ENCODE measurements at places on chromosomes 3 and 15.

- DNase-seq, result peak; percentile 34
These were observed 41.2 kb upstream of the UBE2Q2 start for GRCh38 chr15:75801859-75802593.

GRCh38 chr3:112773864-112774263, 72.8 kb downstream of the CD200R1L start:
- DNase-seq, result no peak

DNA sequence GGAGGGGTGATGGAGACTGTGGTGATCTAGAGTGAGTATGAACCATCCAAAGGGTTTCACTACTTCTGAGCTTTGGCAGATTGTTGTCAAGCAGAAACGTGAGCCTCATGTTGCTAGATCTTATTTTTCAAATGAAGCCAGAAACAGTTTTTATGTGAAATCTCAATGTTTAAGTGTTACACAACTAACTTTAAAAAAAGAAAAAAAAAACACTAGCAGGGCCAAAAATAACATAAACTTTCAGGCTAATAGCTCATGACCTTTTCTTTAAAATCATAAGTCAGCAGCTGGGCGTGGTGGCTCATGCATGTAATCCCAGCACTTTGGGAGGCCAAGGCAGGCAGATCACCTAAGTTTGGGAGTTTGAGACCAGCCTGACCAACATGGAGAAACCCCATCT, 2.1 kb upstream of the HTR3D start:
- DNase-seq, result no peak

DNA sequence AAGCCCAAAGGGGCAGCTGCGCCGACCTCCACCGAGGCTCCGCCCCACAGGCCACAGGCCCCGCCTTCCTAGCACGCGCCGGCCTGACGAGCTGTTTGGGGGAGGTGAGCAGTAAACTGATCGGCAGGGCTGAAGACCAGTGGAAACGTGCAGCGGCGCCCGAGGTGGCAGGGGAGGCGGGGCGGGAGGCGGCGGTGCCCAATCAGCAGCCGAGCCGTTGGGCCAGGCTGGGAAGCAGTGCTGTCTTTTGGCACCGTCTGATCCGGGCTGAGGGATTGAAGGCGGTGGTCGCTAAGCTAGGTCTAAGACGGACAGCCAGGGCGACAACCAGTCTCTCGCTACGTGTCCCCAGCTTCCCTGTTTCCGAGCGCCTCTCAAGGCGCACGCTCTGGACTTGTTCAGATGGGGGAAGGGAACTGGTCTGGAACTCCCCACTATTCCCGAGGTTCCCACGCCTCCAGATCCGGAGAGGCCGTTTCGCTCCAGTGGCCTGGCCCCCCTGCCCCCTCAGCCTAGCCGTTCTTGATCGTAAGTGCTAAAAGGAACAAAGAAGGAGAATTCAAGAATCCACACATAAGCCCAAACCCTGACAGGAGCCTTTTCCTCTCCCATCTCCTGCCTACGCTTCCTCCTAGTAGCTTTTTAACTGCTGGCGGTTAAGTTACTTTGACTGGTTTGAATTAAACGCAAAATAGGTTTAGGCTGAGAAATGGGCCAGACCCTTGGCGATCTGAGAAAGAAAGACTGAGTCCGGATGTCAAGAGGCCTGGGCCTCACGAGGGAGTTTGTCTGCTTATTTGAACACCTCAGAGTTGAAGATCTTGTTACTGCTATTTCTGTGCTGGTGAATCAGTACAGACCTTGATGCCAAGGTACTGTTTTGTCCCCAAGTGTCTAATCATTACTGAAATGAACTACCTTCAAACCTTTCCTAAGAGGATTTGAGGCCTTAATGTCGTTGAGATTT, at the start of gene FMN1:
Gene FMN1, minus strand, starts transcription at position 11 of the 967 bp plus-strand sequence. CDS start 39,800 bp downstream, outside the sequence.
- DNase-seq, result peak; percentile 72

GRCh38 chr3:54215521-54215920, 93.2 kb downstream of the CACNA2D3 start:
- DNase-seq, result no peak

DNA sequence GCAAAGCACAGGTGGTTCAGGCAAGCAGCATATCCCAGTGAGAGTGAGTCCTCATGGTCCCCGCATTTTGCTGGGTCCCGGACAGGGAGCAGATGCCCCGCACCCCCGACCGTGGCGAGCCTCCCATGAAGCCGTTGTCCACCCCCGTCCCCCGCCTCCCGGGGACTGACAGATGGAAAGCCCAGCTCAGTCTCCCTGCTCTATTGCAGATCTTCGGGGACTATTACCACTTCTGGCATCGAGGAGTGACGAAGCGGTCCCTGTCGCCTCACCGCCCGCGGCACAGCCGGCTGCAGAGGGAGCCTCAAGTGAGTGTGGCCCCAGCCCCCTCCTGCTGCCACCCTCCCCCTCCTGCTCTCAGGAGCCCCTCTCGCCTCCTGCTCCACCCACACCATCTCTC, 7.7 kb downstream of the FURIN start:
- DNase-seq, result no peak

DNA sequence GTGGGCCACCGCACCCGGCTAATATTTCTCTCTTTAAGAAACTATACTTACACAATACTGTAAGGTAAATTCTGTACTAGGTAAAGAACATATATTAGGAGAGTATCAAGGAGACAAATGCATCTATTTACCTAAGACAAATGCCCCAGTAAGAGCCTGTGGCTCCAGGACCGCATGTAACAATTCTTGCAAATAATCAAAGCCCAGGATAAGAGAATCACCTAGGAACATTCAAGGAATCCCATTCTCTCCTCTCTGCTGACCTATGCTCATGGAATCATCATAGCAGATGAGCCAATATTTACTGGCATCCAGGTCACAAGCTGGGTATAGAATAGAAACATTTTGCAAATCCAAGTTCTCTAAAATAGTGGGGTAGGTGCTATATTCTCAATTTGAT, 347.7 kb downstream of the FOXP1 start:
- DNase-seq, result no peak

- DNase-seq, result no peak
These were observed 1.6 kb downstream of the BTBD1 start for GRCh38 chr15:83065431-83065830.

DNA sequence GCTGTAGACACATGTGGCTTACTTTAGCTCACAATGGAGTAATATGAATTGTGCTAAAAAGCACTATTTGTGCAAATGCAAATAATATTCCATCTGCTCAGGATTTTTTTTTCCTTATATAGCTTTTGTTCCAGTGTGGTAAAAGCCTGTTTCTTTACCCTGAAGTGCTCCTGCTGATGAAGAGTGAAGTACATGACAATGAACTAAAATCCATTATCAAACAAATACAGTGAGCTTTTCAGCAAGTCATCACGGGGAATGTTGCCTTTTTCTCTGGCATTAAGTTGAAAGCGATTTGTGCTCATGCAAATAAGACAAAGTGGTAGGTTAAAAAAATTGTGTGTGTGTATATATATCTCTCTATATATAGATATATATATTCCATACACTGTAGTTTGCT, 28.6 kb upstream of the CCDC39 start:
- no peak for DNase-seq

GRCh38 chr3:86988235-86988634, 2.7 kb downstream of the VGLL3 start:
- DNase-seq, result no peak

- no peak for DNase-seq
These were observed 117.7 kb downstream of the ALDH1A2 start for GRCh38 chr15:57947781-57948180.

GRCh38 chr15:70892002-70892911, at the start of the genes LRRC49 and THAP10:
TSS of gene LRRC49 (plus strand) at chr15:70892826. CDS start at chr15:70892895, 69 bp downstream.
TSS of gene THAP10 (minus strand) at chr15:70892433. CDS start at chr15:70892272, 161 bp downstream.
- peak; percentile 93 for DNase-seq

DNA sequence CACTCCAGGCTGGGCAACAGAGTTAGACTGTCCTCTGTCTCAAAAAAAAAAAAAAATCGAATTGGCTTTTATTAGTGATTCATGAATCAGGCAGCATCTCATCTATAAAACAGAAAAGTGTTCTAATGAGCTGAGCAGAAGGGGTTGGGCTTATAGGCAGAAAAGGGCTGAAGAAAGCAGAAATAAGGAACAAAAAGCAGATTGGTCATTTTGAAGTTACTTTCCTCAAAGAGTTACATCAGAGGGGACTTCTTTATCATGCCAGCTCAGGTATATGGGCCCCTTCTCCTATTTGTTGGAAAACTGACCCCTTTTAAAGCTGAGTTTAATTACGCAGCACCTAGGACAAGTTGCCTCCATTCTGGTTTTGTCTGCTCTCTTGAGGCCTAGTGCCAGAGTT, 722 bp upstream of the POGLUT1 start:
- DNase-seq, result no peak

DNA sequence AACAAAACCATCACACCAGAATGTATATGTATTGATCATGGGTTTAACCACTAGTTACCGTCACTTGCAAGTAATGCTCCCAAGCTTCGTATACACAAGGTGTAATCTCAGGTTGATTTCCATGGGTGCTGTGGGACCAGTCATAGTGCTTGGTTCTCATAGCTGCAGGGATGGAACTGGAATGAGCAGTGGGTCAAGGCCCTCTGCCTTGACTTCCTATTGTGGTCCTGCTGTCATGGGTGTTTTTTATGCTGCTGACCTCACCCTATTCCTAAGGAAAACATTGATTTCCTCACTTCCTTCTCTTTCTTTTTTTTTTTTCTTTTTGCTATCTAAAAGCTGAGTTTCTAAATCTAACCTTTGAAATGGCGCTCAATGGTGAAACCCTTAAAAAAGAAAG, 325.6 kb upstream of the RASGRP1 start:
- DNase-seq, result no peak

DNA sequence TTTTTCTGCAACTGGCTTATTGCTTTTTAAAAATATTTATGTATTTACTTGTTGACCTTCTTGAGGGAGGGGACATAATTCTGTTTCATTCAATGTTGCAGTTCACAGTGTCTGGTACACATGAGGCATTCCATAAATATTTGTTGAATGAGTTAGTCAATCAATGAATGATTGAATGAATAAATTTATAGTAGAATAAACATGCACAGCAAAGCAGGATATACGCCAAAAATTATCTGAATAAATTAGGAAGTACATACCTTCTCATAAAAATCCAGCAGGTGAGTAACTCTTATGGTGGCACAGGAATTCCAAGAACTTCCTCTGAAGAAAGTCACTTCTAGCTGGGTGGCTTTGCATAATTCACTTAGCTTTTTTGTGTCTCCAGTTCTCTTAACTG, 469.4 kb upstream of the ATP11B start:
- no peak for DNase-seq

- DNase-seq, result no peak
These were observed 109.4 kb upstream of the MBNL1 start for GRCh38 chr3:152159328-152159727.

DNA sequence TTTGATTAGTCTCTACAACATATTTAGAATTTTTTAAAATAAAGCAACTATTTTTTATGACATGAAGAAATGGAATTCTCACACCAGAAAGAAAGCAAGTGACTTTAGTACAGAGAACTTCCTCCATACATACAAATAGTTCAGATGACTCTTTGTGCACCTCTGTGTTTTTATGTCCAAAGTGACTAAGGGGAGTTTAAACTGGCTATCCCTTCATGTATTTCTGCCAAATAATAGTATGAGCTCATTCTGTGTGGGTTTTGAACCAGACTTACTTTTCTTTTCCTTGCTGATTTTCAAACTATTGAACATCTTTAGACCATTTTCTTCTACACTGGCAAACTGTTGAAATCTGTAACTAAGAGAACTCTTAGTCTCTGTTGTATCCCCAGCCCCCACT, 196.3 kb downstream of the EPHA3 start:
- no peak for DNase-seq

GRCh38 chr3:65030847-65031463, 343.2 kb upstream of the ADAMTS9 start:
- DNase-seq, result no peak

DNA sequence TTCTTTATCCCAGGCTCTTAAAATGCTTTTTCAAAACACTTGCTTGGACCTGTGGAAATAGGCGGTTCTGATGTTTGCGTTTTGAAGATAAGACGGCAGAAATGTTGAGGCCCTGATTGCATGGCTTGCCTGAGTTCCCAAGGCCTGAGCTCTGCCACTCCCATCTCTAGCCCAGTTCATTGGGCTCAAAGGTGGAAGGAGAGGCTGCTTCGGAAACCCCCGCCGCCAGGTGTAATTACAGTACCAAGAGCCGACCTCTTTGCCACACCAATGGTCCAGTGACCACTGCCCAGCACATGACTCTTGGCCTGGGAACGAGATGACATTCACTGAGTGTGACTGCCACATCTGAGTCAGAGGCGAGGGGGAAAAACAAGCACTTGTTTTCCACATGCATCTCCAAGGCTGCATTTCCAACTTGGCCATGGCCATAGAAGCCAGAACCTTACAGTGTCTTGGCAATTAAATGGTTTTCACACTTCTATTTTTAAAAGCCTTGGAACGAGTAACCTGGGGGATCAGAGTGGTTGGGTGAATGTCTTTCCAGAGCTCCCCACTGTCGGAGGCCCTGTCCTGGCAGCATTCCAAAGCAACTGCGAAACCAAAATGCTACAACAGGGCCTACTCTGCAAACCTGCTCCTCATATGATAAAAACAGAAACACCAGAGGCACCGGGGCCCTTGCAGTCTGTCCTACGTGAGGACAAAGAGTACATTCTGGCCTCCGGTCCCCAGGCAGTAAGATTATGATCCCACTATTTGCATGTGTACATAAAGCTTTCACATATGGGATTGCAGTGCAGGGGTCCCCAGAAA, 63.8 kb upstream of the CGNL1 start:
- DNase-seq, result no peak

GRCh38 chr3:13093687-13094086, 20.5 kb upstream of the IQSEC1 start:
- DNase-seq, result no peak

DNA sequence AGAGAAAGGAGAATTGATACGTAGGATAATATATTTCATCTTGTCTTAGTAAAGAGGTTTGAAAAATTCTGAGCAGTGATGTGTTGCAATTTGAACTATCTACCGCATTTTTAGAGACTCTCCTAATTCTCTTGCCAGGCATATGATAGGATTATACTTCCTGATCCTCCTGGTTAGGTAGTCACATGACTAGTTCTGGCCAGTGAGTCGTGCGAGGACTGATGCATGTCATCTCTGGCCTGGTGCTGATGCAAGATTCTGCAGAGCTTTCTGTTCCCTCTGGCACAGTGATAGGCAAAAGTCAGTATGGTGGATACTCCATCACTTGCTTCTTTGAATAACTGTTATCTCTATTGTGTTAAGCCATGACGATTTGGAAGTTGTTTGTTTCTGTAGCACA, 277.6 kb upstream of the NAALADL2 start:
- DNase-seq, result no peak

- no peak for DNase-seq
These were observed 544.1 kb upstream of the MDFIC2 start for GRCh38 chr3:70856414-70857162.

- DNase-seq, result no peak
These were observed 16.7 kb downstream of the PATL2 start for GRCh38 chr15:44694416-44694815.

DNA sequence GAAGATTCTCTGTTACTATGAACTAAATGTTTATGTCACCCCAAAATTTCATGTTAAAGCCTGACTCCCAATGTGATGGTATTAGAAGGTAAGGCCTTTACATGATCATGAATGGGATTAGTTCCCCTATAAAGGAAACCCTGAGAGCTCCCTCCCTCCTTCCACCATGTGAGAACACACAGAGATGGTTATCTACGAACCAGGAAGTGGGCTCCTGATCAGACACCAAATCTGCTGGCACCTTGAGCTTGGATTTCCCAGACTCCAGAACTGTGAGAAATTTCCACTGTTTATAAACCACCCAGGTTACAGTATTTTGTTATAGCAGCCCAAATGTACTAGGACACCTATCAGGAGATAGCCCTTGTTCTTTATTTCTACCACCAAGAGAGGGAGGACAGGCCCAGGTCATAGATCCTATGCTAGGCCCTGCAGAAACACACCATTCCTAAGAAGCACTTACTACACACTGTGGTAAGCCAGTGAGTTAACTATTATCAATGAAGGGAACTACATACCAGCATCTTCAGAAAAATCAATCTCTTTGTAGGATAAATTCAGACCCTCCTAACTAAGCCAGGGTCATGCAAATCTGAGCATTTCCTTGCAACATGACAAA, 59.0 kb downstream of the PRKAR2A start:
- DNase-seq, result no peak

Data from NCI-H510A (cell line).